ENCODE measurements at places on chromosomes 4 and X.

DNA sequence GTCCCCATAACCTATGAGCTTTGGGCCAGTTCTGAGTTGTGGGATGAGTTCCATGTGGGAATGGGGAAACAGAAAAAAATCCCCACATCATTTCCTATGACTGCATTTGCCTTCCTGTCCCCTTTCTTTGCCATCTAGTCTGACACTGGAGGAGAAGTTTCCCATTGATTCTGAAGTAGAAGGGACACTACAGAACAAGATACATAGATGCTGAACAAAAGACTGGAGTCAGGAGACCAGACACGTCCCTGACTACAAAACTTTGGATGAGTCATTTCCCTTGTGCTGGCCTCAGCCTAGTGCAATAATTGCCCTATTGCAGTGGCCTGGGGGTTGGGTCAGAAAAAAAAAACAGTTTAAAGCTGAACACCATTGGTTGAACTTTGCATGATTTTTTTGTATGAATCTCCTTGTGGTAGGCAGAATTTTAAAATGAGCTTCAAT lies 22.1 kb downstream of the BEX3 start:
- no peak for DNase-seq

- no peak for DNase-seq
Observed at GRCh38 chr4:111650674-111651086, 494.6 kb upstream of the FAM241A start.

DNA sequence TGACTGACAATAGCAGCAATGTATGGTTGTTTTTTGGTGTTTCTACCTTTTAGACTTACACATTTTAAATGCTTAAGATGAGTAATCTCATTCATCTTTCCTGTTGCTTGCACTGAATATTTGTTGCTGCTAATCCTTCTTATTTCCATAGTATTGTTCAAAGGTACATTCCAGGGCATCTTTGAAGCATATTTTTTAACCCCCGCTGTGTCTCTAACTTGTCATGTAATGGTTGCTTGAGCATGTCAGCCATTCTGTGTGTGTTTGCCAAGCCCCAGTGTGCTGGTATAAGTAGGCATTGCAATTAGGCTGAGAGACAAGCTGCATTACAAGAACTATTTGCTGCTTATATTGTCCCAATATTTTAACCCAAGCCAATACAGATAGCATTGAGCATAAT lies 87.9 kb downstream of the IL1RAPL1 start:
- no peak for DNase-seq

DNA sequence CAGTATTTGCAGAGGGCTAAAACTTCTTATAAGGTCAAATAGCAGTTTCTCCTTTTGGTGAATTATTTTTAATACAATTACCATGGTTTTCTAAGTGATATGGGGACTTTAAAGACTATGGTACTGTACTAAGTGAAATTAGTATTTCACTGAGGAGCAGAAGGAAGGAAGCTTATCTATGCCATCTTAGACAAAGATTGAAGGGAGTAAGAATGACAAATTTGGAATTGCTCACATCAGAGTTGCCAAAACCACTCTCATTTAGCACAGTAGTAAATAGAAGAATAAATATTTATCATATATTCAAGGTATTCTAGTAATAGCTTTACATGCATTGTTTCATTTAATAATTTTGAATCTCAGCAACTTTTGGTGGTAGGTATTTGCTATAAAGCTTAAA lies 30.4 kb downstream of the SULT1B1 start:
- DNase-seq: no peak

DNA sequence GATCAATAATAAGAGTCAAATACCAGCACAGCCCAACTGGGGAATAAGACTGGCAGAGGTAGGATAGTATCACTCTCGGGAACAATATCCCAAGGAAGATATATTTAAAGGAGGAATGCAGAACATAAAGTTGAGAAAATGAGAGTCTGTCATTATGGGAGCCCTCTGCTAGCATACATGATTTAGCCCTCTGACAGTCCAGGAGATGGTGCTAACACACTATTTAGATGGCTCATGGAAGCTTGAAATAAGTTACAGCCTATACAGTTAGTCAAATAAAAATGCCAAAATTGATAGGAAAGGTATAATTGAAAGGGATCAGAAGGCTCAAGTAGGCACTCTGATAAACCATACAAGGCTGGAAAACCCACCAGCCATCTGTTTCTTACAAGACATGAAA lies 201.0 kb upstream of the NEIL3 start:
- DNase-seq: no peak

DNA sequence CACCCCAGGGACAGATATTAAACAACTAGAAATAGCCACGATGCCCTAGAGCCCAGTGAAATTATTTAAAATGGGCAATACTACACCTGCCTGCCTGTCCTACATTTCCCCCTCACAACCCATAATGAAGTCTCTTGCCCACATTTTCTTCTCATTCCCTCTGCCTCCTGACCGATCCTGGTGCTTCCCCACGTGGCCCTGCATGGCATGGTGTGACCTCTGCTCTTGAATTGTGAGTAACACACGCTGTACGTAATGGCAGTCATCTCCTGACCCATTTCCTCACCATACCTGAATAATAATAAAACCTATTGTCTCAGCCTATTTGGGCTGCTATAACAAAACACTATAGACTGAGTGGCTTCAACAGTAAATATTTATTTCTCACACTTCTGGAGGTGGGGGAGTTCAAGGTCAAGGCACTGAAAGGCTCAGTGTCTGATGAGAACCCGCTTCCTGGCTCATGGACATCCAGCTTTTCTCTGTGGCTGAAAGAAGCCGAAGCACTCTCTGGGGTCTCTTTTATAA lies 77.0 kb upstream of the ENPP6 start:
- DNase-seq: no peak

- DNase-seq: no peak
Observed at GRCh38 chr4:163948920-163949455, 454.5 kb downstream of the TMA16 start.

DNA sequence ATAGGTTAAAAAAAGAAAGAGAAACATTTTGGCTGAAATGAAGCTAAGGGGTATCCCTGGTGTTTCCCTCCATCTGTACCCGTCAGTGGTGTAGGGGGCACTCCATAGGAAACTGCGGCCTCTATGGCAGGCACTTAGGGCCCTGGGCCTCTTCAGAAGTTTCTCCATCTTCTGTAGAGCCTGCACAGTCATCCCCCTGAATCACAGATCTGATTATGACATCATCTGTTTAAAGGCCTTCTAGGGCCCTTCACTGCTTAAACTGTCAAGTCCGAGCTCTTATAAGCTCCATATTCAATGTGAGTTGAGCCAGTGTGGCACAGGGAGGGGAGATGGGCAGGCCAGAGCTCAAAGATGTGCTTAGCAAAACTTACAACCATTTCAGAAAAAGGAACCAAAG lies 241.3 kb downstream of the NR3C2 start:
- DNase-seq: no peak

DNA sequence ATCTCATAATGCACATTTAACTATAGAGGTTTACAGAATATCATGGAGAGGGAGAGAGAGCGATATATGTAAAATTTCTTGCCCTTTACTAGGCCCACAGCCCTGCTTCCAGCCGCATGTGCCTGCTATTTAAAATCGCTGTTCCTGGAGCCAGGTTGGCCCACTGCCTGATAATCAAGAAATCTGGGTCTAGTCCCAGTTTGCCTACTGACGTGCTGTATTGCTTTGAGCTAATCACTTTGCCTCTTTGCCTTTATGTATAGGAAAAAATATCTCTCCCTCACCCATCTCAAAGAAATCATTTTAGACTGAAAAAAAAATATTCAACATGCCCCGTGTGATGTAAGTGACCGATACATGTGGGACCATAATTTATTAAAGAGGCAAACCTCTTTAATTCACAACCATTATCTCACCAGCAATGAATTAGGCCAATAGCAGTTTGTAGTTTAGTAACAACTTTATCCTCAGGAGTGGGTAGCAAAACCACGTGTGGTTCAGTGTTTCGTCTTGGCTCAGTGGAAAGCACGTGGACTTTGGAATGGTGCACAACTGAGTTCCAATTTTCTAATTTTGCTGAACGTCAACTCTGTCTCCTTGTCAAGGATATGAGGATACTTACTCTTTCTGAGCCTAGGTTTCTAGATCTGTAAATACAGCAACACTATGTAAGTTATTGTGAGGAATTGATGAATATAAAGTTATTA lies 62.6 kb downstream of the GRXCR1 start:
- no peak for DNase-seq

GRCh38 chrX:154729439-154729838 lies 21.4 kb downstream of the GAB3 start:
- no peak for DNase-seq

DNA sequence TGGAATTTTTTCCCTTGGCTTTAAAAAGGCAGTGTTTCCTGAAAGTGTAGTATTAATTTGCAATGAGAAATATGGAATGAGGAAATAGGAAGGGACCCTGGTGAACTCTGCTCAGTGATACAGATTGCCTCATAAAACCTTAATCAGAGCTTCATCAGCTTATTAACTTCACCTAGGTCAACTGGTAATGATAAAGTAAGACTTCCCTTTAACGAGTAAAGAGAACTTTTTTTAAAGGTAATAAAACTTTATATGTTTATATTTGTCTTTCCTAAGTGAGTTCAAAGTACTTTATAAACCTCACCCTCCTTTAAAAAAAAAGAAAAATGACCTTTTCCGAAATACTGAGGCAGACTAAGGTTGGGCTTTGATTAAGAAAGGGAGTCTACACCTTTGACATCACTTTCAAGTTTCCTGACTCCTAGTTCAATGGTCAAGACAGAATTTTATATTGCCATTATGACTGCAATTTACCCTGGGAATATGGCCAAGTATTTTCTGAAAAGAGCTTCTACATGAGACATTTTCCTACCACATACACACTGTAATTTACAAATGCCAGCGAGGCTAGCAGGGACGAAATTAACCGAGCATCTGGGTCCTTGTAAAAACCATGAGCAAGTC lies 706.3 kb upstream of the TENM3 start:
- DNase-seq: no peak

GRCh38 chr4:100008048-100008447 lies 58.0 kb upstream of the H2AZ1 start:
- no peak for DNase-seq

DNA sequence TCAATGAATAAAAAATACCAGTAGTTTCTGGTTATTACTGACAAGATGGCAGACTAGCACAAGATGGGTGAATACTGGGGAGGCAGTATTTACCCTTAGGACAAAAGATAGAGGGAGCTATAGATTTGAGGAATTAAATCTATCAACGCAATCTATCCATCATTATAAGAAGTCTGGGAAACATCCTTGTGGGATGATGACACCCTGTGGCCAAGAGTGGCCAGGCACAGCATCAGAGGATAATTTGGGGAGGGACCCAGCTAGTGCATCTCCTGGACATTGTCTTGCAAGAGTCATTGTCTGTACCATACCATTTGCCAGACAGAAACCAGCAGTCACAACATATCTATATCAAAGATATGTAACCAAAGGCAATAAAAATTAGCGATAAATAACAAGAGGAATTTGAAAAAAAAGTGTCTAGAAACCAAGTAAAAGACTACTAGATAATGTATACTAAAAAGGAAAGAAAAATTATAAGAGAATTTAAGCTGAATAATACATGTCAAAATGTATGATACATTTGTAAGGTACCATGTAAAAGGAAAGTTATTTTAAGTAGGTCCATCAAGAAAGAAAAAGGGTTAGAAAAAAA lies 22.9 kb downstream of the KCTD8 start:
- DNase-seq: peak; percentile 27

DNA sequence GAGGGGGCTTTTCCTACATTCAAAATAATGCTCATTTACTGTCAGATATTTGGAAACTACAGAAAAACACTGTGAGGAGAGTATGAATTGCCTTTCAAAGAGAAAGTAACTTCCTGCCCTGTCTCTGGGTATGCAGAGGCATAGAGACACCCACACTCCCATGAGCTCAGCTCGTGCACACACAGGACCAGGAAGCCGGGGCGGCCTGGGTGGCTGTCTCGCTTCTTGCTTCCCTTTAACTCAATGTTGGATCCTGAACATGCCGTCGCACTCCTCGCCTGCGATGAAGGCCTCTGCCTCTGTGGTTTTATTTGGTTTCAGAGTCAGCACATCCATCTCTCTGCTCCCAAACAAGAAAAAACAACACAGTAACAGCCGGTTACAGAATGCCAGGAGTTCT lies 40.1 kb upstream of the GPR78 start:
- no peak for DNase-seq

DNA sequence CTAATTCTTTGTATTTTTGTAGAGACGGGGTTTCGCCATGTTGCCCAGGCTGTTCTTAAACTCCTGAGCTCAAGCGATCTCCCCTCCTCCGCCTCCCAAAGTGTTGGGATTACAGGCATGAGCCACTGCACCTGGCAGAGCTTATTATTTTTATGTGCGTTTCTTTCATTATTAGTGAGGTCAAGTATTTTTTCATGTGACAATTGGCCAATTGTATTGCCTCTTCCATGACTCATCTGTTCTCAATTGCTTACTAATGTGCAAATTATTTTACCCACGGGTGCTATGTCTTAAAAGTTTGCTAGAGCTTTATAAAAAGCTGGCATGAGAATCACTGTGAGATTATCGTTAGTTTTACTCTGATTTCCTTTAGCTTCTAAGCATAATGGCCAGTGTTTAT lies 13.0 kb upstream of the ARX start:
- DNase-seq: no peak

- no peak for DNase-seq
Observed at GRCh38 chr4:48227662-48228061, 42.0 kb downstream of the TEC start.

DNA sequence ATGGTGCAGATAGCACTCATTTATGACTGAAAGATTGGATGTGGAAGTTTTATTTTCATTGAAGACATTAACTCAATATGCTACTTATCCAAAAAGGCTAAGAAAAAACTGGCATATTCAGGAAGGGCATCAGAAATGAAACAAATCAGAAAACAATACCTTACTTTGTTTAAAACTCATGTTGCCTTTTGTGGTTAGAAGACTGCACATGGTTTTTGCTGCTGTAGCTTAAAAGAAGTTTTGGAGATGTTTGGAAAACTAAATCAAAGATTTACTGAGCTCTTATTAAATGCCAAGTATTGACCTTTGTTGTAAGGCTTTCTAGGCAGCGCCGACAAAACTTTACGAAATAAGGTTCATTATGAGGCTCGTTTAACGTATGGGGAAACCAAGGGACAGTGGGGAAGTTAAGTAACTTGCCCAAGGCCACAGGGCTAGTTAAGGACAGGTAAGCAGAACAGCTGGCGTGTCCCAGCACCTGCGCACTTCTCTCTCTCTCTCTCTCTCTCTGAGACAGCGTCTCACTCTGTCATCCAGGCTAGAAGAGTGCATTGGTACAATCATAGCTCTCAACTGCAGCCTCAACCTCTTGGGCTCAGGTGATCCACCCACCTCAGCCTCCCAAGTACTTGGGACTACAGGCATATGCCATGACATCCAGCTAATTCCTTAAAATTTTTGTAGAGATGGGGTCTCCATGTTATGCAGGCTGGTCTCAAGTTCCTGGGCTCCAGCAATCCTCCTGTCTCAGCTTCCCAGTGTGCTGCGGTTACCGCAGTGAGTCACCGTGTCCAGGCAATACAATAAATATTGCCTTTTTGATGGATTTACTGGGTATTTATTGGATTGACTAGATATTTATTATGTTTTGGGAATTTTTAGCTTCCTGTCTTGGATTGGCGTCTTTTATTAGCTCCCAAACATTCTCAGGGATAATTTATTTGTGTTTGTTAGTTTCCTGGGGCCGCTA lies 16.1 kb downstream of the LRP2BP start:
- no peak for DNase-seq
